Activated CD8-positive, alpha-beta memory T cell treated with anti-CD3 and anti-CD28 coated beads for 1 hour (primary cell): ENCODE measurements at places on chromosomes 16 and 17.

- DNase-seq = no peak
Measured at GRCh38 chr17:79036596-79036995, 12.6 kb downstream of the C1QTNF1 start.

- no peak for DNase-seq
Measured at GRCh38 chr17:17122781-17123483, 80.7 kb downstream of the MPRIP start.

GRCh38 chr17:76441686-76442340 is 11.1 kb downstream of the UBE2O start:
- no peak for DNase-seq

GRCh38 chr17:58487589-58488427 is at the start of gene HSF5:
Gene HSF5 (minus strand): TSS chr17:58488408. CDS start chr17:58488274, 134 bp downstream.
- DNase-seq = peak; percentile 53

DNA sequence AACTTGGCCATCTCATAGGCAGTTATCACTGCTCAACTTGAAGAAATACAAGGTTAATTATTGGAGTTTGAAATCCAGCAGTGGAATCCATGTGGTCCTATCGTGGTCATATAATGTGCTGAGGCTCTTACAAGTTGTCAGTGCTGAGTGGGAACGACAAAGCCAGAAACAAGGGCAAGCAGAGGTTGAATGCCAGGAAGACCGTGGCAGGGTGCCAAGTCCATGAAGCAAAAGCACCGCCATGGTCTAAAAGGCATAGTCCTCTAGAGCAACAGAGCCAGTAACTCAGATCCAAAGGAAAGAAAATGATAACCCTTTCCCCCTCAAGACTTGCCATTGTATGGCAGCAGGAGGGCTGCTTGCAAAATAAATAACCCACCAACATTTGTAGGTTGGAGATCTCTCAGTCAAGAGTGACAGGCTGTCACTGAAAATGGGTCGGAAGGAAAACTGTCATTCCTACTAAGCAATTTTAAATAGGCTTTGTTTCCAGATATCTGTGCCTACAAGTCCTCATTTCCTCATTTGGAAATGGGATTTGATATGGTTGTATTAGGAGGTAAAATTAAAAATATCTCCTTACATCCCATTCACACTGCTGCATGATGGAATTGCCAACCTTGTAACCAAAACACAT is 36.4 kb upstream of the HSBP1 start:
- no peak for DNase-seq

DNA sequence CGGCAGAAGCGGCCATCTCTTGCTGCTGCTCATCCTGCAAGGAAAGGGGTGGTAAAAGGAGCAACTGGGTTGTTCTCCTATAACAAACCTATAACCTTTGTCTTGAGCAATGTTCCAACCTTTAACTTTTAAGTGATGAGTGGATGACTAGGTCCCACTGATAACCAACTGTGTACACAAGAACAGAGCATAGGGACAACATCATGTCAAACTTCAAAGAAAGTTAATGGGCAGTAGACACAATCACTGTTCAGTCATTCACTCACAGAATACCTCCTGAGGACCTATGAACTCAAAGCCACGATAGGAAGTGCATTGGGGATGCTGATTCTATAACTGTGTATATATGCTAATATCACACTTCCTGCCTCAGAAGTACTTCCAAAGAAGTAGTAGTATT is 21.6 kb downstream of the CFAP97D1 start:
- DNase-seq = no peak
